Suppressor macrophage treated with lipopolysaccharide for 4 hours (primary cell): ENCODE measurements at places on chromosomes 12 and 14.

- DNase-seq: no peak
Measured at GRCh38 chr12:111012918-111013317, 92.5 kb upstream of the MYL2 start.

- peak; percentile 16 for DNase-seq
Measured at GRCh38 chr12:51591016-51591901, at the start of gene SCN8A. TSS of gene SCN8A (plus strand) at chr12:51591233. CDS start at chr12:51662818, 71,585 bp downstream.

DNA sequence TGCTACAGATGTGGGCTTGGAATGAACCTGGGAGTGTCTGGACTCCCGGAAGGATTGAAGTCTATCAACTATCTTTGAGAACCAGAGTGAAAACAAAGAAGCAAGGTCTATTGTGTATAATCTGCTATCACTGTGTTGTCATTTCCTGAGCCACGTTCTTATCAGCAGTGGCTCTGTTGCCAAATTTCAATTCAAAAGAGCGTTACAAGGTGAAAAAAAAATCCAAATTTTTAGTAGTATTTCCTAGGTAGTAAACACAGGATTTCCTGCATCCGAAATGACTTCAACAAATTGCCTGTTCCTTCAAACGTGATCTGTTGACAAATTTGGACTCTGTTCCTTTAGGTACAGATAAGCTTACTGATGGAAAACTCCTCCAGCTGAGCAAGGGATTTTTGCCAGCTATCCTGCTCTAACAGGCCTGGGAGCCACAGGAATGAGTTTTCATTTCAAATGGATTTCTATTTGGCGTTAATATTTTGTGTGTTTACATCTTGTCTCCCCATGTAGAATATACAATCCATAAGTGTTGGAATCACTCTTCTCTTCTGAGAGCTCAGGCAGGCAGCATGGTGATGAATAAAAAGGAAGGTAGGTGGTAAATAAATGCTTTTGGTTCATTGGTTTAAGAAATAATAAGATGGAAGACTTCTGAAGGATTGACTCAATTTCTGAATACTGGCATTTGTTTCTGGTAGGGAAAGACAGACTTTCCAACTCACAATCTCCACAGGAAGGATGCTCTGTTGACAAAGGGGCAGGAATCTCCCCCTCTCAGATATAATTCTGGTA lies 58.5 kb downstream of the GPR135 start:
- DNase-seq: no peak

DNA sequence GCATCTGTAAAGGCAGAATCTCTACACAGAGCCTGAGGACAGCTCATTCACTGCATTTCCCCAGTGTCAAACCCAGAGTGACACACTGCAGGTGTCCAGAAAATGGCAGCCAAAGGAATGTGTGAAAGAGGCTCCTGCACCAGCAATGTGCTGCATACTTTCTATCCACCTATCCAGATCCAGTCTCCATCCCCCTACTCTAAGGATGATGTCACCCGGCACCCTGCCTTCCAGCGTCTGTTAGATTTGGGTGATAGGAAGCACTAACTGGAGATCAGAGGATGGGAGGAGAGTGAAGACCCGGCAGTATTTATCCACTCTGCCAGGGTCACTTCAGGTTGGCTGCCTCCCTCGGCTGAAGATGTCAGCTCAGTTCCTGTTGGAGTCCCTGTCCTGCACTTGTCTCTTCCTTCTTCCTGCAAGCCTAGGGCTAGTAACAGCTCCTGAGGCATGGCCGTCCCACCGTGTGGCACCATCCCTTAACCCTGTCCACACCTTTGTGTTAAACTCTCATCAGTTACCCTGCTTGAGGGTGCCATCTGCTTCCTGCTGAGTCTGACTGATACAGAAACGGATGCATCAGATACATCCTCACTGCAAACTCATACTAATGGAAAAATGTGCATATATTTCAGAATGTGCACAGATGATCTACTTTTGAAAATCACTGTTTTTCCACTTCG lies 13.0 kb upstream of the GPR68 start:
- no peak for DNase-seq

- DNase-seq: peak; percentile 77
Measured at GRCh38 chr12:3973973-3974644, 100.9 kb upstream of the PARP11 start.

DNA sequence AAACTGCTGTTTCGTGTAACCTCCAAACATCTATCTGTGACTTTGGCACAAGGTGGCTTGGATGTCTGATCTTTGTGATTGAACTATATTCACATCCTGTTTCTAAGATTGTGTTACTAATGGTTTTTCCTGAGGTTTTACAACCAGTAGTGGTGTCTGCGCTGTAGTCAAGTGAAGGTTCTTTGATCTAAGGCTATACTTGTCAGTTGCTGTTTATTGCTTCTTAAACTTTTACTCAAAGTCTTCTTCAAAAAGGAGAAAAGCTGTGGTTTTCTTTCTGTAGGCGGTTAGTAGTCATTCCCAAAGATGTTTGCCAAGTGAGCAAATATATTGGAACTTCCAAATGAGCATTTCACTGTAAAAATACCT lies 12.3 kb upstream of the CALM1 start:
- no peak for DNase-seq

- no peak for DNase-seq
Measured at GRCh38 chr14:76305268-76305826, 70.6 kb upstream of the ESRRB start.

- DNase-seq: no peak
Measured at GRCh38 chr12:120056739-120057138, 59.8 kb downstream of the RAB35 start.

GRCh38 chr14:105532735-105533141 lies 6.4 kb downstream of the TMEM121 start:
- no peak for DNase-seq

DNA sequence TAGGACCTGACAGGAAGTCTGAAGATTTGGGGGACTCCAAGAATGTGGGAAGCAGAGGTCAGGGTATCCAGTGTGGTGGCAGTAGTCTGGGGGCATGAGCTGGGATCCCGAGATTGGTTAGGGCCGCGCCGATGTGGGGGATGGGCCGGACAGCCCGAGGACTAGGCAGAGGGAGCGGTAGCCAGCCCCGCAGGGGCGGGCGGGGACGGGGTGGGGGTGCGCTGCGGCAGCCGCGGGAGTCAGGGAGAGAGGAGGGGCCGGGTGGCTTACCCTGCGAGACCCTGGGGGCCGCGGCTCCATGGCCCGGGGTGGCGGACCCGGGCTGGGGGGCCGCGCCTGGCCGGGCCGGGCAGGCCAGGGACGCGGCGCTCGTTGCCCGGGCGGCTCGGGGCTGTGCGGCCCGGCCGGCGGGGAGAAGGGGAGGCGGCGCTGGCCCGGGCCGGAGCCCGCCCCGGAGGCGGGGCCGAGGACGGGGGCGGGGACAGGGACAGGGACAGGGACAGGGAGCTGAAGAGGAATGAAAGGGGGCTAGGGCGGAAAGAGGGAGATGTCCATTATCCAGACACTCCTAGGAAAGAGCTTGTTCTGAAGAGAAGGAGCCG lies 5.6 kb downstream of the ZNF385A start:
- DNase-seq: peak; percentile 30
